ENCODE measurements at places on chromosomes 11 and 22.

DNA sequence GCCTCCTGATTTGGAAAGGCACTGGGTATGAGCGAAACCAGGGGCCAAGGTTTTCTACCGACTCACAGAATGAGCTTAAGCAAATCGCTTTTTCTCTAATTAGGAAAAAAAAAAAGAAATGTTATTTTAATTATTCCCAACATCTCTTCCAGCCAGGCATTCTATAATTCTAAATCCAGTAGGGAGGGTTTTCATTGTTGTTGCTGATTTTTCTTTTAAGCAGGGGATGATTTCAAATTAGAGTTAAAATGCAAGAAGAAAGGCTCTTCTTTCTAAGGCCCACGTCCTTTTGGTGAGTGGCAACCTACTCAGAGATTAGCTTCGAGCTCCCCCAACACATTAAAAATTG lies 8.9 kb downstream of the MYH9 start:
- no peak for DNase-seq

- no peak for DNase-seq
Measured at GRCh38 chr22:44523981-44524759, 26.1 kb upstream of the RTL6 start.

DNA sequence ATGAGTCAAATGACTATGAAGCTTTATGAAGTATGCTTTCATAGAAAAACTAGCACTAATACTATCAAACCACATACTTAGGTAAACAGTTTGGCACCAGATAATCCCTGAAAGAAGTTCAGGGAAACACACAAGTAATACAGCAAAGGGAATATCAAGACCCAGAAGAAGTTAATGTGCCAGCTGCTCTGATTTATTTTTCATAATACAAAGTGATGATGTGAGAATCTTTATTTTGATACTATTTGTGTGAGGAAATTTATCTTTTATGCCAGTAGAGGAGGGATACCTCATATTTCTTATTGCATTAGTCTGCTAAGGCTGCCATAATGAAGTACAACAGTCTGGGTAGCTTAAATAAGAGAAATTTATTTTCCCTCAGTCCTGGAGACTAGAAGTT lies 67.7 kb upstream of the ANO3 start:
- no peak for DNase-seq

DNA sequence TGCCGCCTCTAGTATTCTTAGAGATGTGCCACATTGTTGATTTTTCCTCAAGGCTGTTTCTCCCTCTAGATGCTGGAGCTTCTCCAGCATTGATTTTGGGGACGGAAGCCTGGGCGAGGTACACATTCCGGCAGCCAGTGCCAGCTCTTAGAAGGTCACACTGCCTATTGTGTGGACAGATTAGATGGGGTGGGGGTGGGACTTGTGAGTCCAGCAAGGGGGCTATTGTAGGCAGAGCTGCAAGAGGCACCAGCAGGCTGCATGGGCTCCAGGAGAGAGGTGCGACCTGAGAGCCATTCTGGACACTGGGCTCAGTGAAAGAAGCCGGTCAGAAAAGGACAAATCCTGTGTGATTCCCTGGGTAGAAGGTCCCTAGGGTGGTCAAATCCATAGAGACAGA lies 12.4 kb downstream of the C11orf21 start:
- DNase-seq: no peak

- DNase-seq: no peak
Measured at GRCh38 chr11:128947773-128948172, 5.1 kb upstream of the TP53AIP1 start.
